ENCODE measurements at places on chromosomes 1 and 21.
A peak's percentile ranks its signal among the peaks of the same experiment; 100 is the strongest.

DNA sequence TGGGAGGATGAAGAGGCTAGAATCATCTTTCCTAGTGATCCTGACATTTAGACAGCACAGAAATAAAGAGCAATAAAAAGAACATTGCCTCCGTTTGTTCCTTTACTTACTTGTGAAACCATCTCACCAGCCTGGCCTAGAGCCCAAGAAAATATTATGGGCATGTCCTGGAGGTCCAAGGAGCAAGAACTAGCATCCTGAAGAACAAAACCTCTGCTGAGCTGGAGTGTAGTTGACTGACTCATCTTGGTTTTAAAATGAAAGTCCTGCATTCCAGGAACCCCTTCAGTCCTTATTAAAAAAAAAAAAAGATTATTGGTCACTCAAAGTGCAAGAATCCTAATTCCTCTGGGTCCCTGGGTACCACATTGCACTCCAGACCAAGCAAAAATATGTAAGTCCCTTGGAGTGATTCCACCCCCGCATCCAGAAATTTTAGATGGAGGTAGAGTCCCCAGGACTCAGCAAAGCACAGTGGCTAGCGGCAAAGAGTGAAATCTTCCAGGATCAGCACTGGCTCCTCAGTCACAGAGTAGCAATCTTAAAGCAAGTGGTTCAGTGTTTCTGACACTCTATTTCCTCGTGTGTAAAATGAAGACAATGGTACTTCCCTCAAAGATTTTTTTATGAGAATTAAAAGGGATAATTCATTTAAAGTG lies 7.0 kb downstream of the SMCP start:
- peak; percentile 72 for DNase-seq

DNA sequence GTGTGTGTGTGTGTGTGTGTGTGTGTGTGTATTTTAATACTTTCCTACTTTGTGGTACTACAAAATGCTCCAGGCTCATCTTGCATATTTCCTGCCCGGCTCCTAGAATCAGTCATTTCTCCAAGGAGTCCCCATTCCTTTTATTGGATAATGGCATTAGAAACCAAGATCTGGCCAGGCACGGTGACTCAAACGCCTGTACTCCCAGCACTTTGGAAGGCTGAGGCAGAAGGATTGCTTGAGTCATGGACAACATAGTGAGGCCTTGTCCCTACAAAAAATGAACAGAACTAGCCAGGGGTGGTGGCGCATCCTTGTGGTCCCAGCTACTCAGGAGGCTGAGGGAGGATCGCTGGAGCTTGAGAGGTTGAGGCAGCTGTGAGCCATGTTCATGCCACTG lies 20.3 kb downstream of the EPB41 start:
- peak; percentile 22 for DNase-seq

- peak; percentile 81 for DNase-seq
These were observed 63.3 kb upstream of the WDR26 start for GRCh38 chr1:224497714-224498573.

GRCh38 chr1:67589519-67590233 lies 95.3 kb upstream of the GADD45A start:
- DNase-seq, result no peak

GRCh38 chr1:245718951-245719350 lies 564.2 kb downstream of the KIF26B start:
- DNase-seq, result no peak

DNA sequence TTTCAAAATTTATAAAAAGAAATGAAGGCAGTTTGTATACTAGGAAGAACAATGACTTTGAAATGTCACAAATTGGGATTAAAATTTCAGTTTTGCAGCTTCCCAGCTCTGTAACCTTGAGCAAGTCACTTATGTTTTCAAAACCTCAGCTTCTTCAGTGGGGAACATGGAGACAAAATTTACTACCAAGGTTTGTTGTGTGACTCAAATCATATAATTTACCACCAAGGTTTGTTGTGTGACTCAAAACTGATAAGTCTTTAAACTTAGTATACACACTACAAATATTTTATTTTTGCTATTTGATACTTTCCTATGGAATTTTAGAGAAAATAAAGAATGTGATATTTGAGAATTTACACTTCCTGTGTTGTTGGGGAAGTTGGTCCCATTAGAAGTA lies 219.9 kb downstream of the KCTD3 start:
- DNase-seq, result no peak

DNA sequence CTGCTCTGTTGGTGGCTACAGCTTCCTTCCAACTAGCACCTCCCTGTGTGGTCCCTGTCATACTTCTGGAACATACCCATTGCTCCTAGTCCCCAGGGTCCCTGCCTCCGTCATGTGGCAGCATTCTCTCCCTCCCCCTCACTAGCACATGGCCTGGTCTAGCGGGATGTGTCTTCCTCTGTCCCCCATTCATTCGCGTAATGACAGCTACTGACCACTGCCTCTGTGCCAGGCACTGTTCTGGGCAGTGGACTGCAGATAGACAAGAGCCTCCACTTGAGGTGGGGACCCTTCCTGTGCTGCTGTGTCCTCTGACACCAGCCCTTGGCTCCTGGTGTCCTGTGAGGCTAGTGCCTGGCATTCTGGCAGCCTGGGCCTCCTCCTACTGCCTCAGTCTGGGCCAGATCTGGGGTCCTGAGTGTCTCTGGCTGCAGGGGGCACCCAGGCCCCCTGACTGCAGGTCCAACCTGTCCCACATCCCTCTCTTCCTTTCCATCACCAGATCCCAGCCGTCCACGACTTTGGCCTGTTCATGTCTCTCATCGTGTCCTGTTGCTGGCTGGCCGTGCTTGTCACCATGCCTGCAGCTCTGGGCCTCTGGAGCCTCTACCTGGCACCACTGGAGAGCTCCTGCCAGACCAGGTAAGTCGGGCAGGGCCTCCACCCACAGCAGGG lies 38.1 kb downstream of the DISP3 start:
- DNase-seq, result no peak

GRCh38 chr21:46424621-46425020 lies 34.1 kb upstream of the DIP2A start:
- no peak for DNase-seq

DNA sequence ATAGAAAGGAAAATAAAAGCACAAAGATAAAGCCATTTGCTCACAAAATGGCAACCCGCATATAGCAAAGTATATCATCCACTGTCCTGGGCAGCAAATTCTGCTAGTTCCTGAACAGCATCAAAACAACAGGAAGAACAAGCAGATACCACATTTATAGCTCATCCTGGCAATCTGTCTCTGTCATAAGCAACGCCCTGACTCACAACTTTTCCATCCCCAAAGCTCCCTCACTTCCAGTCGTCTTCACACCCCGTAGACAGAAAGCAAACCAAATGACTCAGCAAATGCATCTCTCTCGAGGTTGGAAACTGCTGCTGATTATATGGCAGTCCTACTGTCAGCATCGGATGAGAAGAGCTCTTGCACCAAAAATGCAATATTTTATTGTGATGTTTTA lies 65.8 kb downstream of the AK5 start:
- peak; percentile 95 for DNase-seq

GRCh38 chr1:118023199-118023598 lies 93.7 kb downstream of the WDR3 start:
- DNase-seq, result peak; percentile 6

DNA sequence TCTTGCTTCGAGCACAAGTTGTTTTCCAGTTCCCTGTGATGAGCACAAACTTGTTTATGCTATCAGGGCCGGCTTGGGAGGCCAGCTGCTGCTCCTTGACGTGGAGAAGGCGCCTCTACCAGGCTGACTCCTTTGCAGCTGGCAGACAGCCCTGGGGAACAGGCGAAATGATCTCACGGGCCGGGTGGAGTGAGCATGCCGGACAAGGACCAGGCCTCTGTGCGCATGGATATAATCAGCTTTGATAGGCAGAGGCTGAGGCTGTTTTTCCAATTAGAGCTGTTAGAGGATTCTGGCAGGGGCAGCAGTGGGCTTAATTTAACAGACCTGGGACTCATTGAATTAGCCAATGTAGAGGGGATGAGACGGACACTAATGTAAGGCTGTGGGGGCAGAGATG lies 38.9 kb downstream of the FAM163A start:
- DNase-seq, result no peak

- DNase-seq, result no peak
These were observed 7.0 kb downstream of the CFAP45 start for GRCh38 chr1:159892944-159893343.

DNA sequence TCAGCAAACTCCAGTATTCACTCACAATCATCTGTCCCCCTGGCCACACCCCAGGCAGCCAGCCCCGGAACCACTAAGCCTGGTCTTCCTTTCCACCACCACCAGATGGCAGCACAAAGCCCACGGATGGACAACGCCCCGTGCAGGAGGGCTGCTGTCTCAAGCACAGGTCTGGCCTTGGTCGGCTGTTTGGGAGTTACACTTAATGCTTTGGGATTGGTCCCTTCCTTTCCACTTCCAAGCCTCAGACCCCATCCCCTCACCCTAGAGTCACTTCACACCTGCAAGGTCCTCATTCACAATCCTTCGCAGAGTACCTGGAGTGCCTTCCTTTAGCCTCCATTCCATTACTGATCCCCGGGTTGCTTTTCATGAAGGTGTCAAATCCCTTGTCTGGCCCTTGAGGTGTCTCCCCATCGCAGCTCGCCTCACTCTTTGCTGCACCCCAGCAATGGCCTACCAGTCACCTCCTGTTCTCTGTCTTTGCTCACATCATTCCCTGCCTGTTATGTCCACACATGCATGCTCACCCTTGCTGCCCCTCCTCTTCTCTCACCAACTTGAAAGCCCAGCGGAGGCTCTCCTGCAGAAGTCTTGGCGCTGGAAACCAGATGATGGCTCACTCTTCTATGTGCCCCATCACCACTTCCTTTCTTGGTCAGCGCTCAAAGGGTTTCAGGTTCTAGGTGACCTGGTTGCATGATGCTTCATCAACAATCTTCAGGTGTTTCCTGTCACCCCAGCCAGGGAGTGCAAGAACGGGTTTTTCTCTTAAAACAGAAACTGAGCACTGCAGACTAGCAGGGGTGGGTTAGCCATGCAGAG lies 24.9 kb upstream of the KCNA2 start:
- DNase-seq, result peak; percentile 52

DNA sequence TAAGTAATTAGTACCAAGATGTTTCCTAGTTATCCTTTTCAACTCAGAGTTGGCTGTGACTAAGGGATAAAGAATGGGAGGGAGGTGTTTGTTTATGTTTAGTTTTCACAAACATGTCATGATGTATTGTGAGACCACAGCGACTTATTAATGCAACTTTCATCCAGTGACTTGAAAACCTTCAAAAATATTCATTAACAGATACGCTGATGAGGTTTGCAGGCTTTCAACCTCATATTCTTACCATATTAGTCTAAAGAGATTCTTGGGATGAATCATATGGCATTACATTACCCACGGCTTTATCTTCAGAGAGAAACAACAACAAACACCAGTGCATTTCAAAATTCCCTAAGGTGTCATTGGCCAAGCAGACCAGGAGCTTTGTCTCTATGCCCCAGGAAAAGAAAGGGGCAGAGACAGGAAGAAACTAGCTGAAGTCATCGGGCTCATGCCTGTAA lies 36.4 kb downstream of the PALMD start:
- peak; percentile 83 for DNase-seq

GRCh38 chr1:169495046-169495775 lies 9.5 kb upstream of the SLC19A2 start:
- no peak for DNase-seq

GRCh38 chr21:45549626-45550463 lies 7.6 kb upstream of the SLC19A1 start:
- DNase-seq, result no peak

- no peak for DNase-seq
These were observed 94.0 kb upstream of the KIF26B start for GRCh38 chr1:245060684-245061374.

DNA sequence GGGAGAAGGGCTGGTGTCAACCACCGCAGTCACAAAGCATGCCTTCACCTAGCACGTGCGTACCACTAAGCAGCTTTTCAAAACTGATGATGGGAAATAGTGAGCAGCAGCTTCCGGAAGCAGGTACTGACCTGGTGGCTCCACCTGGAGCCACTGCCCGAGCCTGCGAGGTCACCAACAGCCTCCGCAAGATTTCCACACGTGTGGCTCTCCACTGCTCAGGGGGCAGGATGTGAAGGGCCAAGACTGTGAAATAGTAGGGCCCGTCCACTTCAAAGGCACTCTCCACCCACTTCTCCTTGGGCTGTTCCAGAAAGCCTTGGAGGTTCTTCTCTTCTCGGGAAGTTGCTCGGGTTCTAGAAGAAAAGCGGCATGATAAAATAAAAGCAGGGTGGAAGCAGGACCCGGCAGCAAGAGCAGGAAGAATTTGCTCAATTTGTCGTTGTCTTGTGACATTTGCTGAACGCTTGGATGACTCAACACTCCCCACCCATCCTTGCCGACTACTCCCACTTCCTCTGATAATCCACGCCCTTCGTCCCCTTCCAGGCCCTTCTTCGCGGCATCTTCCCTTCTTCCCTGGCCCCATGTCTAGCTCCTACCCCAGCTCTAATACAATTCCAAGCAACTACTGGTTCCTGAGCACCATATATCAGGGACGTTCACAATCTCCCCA lies 124.9 kb upstream of the IFFO2 start:
- peak; percentile 36 for DNase-seq

- DNase-seq, result peak; percentile 7
These were observed 799.3 kb upstream of the CXADR start for GRCh38 chr21:16713331-16714117.

- no peak for DNase-seq
These were observed 16.8 kb downstream of the GALNT2 start for GRCh38 chr1:230083746-230084407.

DNA sequence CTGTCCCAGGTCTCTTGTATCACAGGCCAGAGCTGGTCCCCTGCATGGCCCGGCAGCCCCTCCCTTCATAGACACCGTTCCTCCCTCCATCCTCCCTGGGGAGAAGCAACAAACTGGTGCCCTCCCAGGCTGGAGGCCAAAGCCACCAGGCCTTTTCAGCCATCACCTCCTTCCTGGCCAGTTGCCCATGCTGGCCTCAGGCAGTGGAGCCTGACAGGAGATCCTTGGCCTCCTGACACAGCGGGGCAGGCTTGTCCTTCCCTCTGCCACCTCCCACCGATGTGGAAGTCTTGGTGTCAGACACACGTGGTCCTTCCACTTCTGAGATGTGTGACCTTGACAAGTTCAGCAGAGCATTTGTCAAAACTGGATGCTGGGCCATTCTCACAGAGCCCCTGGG lies 206.0 kb downstream of the HIVEP3 start:
- peak; percentile 9 for DNase-seq

DNA sequence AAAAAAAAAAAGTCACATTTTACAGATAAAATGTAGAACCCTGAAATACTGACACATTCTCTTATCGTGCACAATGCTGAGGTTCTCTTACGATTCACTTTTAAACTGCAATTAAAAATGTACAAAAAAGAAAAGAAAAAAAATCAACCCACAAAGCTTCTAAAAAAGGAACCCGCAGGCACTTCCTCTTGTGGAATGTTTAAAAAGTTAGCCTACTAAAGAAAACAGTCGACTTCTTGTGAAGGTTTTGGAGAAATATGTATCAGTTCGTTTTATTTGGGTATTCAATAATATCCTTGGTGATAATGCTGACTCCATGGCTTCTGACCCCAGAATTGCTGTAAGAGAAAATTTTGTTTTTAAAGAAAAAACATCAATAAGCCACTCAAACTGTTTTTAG lies 10.2 kb downstream of the HNRNPU start:
- DNase-seq, result no peak
